HFF-Myc (cell line): ENCODE measurements at places on chromosomes 4 and X.

DNA sequence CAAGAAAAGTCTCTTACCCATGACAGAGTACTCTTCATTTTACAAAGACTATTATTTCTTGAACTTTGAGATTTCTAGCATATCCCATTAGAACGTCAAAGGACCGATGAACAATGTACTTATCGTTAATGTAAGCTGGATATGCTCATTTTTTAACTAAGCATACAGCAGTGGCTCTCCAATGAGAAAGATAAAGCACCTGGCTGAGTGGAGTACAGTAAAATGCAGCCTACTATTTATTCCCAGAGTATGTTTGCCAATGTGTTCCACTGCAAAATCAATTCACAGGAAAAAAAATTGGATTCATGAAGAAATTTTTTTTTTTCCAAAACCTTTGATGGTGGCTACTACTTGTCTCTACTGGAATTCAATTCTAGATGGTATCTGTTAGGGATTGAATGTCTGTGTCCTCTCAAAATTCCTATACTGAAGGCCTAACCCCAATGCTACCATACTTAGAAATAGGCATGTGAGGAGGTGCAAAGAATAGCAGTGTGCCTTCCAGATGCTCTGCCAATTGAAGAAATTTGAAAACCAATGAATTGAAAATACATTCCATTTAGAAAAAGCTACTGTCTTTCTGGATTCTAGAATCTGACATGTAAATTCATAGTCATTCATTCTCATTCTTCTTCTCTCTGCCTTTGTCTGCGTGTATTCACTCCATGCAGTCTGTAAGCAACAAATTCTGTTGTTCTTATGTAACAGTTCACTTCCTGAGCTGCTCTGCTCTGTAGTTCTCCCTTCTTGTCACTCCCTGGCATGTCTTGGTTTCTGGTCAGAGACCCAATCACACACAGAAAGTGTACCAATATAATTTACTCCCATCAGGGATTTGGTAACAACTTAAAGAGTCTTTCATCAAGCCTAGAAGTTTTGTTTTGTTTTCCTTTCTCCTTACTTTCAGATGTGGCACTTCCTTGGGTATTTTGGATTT, 61.4 kb downstream of the PAPSS1 start:
- DNase-seq = no peak

DNA sequence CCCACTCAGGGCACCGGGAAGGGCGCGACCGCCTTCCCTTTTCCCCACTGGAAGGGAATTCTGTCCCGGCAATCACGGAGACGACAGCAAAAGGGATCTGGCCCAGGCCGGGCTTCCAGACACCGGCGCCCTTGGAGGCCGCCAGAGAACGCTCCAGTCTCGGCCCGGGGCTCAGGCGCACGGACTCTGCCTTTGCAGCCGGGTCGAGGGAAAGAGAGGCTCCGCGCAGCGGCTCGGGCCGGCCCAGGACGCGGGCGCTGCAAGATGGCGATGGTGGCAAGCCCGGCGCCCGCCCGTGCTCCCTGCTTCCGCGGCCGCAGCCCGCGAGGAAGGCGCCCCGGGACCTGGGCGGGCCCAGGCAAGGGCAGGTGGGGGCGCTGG, 1.1 kb downstream of the CTBP1 start:
- DNase-seq = no peak

- DNase-seq = no peak
These were observed 18.0 kb downstream of the CLCN4 start for GRCh38 chrX:10174810-10175209.

GRCh38 chrX:13923845-13924244, 105.8 kb downstream of the GEMIN8 start:
- DNase-seq = no peak

DNA sequence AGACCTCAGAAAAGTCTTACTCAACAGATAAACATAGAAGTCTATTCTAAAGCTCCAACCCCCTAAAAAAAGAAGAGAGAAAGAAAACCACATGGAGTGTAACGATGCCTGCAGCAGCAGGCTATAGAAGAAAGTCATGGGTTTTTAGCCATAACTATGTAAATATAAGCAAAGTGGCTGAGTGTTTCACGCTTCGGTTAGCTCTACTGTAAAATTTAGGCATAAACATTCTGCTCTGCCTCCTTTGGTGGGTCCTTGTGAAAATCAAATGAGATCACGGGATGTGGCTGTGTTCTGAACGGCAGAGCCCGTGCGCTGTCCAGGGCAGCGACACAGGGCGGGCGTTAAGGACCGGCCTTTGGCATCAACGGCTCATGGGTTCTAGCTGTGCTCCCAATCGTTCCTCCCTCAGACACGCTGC, 78.4 kb downstream of the IRF2 start:
- no peak for DNase-seq

DNA sequence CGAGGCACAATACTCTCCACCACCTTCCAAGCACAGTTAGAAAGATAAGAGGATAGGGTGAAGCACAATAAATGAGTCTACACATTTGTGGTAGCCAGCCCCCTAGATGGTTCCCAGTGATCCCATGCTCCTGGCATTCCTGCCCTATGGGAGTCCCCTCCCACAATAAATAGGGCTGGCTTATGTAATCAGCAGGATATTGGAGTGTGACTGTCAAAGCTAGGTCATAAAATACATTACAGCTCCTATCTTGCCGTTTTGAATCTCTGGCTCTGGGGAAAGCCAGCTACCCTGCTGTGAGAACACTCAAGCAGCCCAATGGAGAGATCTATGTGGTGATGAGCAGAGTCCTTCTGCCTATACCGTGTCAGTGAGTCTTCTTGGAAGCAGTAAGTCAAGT, 198.7 kb upstream of the NOCT start:
- no peak for DNase-seq

- no peak for DNase-seq
These were observed 14.1 kb downstream of the SRPX start for GRCh38 chrX:38206542-38206941.

DNA sequence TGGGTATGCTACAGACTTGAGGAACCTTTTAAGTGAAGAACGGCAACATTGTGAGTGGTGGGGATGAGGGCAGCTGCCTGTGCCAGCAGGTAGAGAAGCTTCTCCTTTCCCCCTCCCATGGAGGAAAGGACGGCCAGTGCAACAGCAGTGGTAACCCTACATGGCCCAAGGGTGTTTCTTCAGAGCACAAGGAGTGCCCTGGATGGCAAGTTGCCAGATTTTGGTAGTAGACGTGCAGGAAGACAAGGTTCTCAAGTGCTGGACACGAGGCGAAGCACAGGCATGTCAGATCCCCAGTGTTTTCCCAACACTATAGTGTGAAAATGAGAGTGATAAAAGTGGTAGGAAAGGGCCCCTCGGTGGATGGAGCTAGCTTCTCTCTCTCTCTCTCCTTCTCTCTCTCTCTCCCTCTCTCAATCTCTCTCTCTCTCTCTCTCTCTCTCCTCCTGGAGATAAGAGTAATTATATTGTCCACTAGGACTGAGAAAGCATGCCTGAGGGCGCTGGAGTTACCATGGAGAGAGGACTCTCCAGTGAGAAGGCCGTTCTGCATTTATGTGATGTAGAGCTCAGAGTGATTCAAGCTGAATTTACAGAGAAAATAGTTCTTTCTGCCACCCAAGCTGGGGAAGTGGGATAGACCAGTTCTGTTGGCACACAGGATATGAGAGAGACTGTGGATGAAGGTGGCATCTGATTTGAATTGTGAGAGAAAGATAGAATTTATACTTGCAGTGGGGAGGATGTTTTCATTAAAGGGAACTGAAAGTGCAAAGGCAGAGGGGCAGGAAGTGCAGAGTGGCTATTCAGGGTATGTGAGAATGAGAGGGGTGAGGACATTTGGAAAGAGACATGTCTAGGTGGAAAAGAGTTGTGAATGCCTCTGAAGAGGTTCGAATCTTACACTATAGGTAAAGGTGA, 25.7 kb upstream of the TRPC3 start:
- no peak for DNase-seq

- DNase-seq = peak; percentile 7
These were observed 62.4 kb downstream of the TRAPPC11 start for GRCh38 chr4:183721207-183722081.
